Transverse colon (tissue), 4 donors: ENCODE measurements at places on chromosomes 1 and 21. TPM values are rescaled to one million over a fixed set of nuclear protein-coding genes. Genes with fewer than 3 reads are reported as not detected.

TMEM82 gene
- total RNA-seq = 13.2 TPM

ANGPTL3 gene
- total RNA-seq = not detected

SERTAD4 gene
- 6.7 TPM for total RNA-seq

RNU1-3 gene
- total RNA-seq = under 0.01 TPM

RNU1-4 gene
- total RNA-seq = not detected

GRCh38 chr1:185324118-185324517 is 7.1 kb upstream of the IVNS1ABP start:
- no peaks in the 10 kb centered on the region for H3K4me1 ChIP-seq
- no peaks in the 10 kb centered on the region for H3K27me3 ChIP-seq
- no peak overlapping the region for H3K27ac ChIP-seq

DNA sequence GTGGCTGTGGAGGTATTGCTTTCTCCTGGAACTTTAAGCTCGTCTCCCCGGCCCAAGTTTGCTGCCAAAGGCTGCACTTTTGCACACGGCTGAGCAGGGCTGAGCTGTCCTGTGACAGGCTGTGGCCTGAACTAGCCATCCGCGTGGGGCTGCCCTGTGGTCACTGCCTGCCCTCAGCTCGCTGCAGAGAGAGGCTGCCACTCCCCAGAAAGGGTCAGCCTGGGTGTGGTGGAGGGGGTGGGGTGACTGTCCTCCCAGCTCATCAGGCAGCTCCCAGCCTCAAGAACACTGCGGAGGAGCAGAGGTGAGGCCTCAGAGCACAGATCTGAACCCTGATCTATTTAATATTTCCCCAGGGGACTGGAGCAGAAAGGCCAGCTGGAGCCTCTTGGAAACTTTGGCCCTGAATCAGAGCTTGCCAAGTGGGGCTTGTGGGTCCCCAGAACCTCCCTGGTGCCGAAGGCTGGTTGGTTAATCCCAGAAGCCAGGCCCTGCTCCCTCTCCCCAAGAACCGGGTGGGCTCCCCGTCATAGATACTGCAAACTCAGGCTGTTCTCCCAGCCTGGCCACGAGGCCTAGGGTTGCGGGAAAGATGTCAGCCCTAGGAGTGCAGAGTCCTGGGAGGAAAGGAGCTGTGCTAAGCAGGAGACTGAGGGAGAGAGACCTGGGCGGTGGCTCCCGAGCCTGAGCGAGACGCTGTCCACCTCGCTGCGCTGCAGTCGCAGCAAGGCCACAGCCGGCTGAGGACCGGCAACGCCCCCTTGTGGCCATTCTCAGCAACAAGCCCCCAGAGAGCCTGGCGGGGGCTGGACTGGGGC is 125.1 kb upstream of the IPO9 start:
- peak; percentile 85 for DNase-seq
- peaks cover 14% of the 10 kb centered on the region for H3K4me1 ChIP-seq
- H3K27me3 ChIP-seq = no peaks in the 10 kb centered on the region
- H3K36me3 ChIP-seq = no peaks in the 10 kb centered on the region
- H3K4me3 ChIP-seq = no peak overlapping the region

- H3K27me3 ChIP-seq = no peaks in the 10 kb centered on the region
- H3K36me3 ChIP-seq = no peaks in the 10 kb centered on the region
- H3K4me1 ChIP-seq = peaks cover 10% of the 10 kb centered on the region
- DNase-seq = peak; percentile 92
- peak overlapping the region; percentile 98 for H3K27ac ChIP-seq
Measured at GRCh38 chr1:100037927-100038659, 68.3 kb downstream of the SLC35A3 start.

- H3K4me1 ChIP-seq = no peaks in the 10 kb centered on the region
- no peak overlapping the region for H3K4me3 ChIP-seq
- H3K36me3 ChIP-seq = no peaks in the 10 kb centered on the region
- no peaks in the 10 kb centered on the region for H3K27me3 ChIP-seq
Measured at GRCh38 chr1:10538646-10539355, 64.1 kb downstream of the PEX14 start.

GRCh38 chr1:7769673-7770412 is 1.3 kb upstream of the VAMP3 start:
- no peaks in the 10 kb centered on the region for H3K36me3 ChIP-seq
- no peak for DNase-seq
- H3K27me3 ChIP-seq = no peaks in the 10 kb centered on the region
- H3K4me3 ChIP-seq = no peak overlapping the region
- peaks cover 19% of the 10 kb centered on the region for H3K4me1 ChIP-seq
- H3K27ac ChIP-seq = no peak overlapping the region
